ENCODE measurements at places on chromosomes 4 and X.

GRCh38 chr4:100790836-100791615, 273.2 kb upstream of the EMCN start:
- DNase-seq: no peak

GRCh38 chrX:46690818-46691217, 68.1 kb downstream of the SLC9A7 start:
- no peak for DNase-seq

DNA sequence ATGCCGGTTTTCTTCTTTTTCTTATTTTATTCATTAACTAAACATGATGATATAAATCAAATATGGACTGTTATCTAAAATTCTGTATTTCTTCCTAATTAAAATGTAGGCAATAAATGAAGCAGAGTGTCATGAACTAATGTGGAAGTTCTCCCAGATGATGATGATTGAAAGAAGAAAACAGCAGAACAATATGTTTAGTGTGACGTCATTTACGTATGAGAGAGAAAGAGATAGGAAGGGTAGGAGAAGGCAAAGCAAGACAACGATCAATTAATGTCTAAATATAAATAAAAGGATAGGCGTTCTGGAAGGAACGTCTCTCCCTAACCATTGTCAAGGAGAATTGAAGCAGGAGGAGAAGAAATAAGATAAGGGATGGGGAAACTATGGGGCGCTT, 105.2 kb downstream of the NEUROG2 start:
- no peak for DNase-seq

- no peak for DNase-seq
These were observed 12.8 kb upstream of the ASMTL start for GRCh38 chrX:1465286-1466231.

- DNase-seq: no peak
These were observed 138.3 kb downstream of the AREG start for GRCh38 chr4:74583089-74583700.

GRCh38 chr4:25842229-25842845, 20.5 kb downstream of the SEL1L3 start:
- DNase-seq: no peak

DNA sequence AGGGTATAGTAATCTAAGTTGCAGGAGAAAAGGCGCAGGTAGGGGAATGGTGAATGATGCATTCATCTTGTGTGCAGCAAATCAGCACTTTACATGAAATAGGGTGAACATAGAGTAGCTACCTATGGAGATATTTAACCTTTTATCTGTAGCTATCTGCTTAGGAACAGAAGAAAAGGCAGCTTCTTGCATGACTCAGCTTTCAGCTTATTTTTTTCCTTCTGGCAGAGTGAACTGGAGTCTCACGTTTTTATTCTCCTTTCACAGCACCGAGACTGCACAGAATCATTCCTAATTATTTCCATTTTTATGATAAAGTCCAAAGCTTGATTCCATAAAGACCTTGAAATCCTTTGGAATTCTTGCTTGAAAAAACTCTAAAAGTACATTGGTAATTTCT, 4.8 kb upstream of the SCOC start:
- no peak for DNase-seq

All from NCI-H2171 treated with DMSO at 0.1 percent for 48 hours (cell line).